Stimulated activated naive CD4-positive, alpha-beta T cell treated with Interleukin-2 at 50 U/mL for 16 hours (primary cell): ENCODE measurements at places on chromosomes 2 and 18.
A peak's percentile ranks its signal among the peaks of the same experiment; 100 is the strongest.

- peak; percentile 88 for DNase-seq
Measured at GRCh38 chr2:200509612-200510433, at the start of gene KCTD18. Gene KCTD18, minus strand, starts transcription at chr2:200510068. Its CDS starts 3,052 bp downstream, at chr2:200507016.

DNA sequence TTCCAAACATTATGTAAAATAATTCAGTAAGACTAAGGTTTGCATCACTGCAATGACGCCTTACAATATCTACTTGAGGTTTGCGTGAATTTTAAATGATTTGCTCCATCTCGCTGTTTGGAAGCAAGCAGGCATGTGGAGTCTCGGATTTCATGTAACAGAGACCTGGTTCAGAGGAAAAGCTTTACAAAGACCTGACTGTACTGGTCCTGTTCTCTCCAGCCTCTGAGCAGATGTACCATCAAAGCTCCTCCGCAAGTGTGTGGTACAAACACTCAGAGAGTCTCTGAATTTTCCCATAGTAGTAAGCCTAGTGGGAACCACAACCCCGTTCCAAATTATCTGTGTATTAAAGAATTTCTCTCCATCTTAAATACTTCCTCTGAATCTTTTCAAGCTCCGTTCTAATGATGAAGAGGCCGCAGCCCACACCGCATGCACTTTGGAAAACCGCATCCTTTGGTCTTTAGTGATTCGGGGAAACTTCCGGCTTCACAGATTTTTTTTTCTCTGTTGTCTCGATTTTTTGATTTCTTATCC is 728.1 kb upstream of the SOX11 start:
- no peak for DNase-seq

DNA sequence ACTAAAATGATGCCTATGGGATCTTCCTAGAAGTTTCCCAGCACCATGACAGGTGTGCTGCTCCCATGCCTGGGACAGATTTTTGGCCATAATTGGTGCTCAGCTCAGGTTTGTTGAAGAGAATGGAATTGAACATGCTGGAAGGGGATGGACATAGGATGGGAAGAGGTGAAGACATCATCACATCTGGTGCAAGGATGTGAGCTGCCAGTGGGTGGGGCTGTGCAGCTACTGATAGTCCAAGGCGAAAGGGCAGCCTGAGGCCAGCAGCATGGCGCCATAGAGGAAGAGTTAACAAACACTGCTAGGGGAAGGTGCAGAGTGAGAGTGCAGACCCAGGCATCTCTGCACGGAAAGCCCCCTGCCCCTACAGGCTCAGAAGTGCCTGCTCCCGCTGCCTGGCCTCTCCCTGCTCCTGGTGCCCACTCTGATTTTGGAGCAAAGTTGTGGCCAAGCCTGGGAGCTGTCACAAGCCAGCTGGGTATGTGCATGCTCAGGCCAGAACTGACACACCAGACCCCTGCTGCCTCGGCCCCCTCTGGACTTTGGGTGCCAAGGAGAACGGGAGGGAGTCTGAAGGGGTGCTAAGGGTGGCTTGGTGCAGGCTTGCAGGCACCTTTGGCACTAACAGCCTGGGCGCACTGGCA is 178.6 kb downstream of the ZBTB7C start:
- DNase-seq = no peak

- DNase-seq = no peak
Measured at GRCh38 chr2:135475128-135475527, 55.9 kb downstream of the ZRANB3 start.

DNA sequence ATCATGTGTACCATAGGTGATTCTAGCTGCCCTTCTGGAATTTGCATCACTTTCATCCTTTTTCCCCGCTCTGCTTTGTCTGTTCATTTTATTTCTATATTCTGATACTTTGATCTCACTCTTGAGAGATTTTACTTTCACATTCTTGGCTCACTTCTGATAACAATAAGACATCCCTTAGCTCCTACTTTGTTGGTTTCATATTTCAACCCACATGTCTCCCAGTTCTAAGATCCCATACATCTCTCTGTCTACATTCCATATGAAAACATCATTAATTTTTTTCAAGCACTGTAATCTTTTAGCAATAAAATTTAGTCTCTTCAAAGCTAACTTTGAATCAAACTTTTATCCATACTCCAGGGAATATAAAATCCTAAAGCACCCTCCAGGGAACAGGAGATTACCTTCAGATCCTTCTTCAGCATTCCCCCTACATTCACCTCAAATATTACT is 75.6 kb downstream of the COL3A1 start:
- no peak for DNase-seq

DNA sequence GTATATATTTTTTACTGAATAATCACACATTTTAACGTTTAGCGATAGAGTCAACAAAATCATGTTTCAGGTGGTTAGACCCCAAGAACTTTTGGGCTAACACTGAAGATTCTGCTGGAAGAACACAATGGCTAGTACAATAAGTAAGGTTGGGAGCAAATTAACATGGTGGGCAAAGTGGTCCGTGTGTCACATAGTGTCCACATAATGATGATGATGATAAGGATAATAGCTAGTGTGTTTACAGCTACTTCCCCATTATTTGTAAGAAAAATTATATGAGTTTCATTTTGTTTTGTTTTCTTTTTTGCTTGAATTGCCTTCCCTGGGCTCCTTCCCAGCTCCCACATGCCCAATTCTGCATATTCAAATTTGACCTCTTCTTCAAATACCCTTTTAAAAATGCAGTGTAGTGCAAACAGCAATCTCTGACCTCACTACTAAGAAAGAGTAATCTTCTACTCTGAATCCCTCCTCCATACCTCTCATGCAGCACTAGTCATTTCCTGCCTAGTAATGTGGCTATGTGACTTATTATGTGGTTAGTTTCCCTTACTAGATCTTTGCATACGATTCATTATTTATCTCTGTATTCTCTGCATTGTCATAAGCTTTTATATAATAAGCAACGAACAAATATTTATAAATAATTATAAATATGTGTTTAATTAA is 16.9 kb upstream of the VPS54 start:
- no peak for DNase-seq

DNA sequence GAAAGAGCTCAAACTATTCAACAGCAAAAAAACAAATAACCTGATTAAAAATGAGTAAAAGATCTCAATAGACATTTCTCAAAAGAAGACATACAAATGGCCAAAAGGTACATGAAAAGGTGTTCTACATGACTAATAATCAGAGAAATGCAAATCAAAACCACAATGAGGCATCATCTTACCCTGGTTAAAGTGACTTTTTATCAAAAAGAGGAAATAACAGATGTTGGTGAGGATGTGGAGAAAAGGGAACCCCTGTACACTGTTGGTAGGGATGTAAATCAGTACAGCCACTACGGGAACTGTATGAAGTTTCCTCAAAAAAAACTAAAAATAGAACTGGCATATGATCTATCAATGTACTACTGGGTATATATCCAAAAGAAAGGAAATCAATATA is 39.8 kb upstream of the TMEM163 start:
- no peak for DNase-seq

DNA sequence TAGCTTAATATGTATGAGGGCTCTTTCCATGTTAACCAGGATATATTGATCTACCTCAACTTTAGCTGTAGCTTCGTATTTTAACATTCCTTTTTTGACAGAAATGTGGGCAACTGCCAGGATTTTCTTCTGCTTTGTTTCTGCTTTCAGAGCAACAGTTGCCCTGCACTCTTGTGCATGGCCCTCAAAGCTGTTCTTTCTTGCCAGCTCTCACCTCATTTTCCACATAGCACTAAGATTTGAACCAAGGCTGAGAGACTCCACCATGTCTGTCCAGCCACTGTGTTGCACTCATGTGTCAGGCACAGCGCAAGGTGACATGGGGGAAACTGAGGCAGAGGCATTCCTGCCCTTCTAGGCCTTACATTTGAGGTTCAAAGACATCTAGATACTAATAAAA is 422.8 kb upstream of the RAB12 start:
- DNase-seq = no peak
